ENCODE measurements at places on chromosomes 7 and 10.

- DNase-seq, result no peak
These were observed 179.3 kb downstream of the ARHGAP12 start for GRCh38 chr10:31749301-31749700.

GRCh38 chr7:141071260-141071854 lies 2.5 kb upstream of the TMEM178B start:
- no peak for DNase-seq

- no peak for DNase-seq
These were observed 7.0 kb downstream of the PKD1L1 start for GRCh38 chr7:47941136-47941844.

DNA sequence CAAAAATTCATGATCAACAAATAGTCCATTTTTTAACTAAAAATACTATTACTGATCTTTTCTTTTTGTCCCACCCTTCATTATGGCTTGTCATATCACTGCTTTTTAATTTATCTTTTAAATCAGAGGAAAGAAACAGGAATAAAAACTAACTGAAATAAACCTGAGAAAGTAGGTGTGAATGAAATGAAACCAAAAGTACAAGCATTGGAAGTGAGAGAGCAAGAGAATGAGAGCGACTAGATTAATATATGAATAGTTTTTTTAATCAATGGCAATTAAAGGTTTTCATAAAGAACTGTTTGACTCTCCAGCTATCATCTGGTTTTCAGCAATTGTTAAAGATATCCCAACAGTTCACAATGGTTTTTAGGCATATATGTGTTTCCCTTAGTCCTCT lies 137.8 kb downstream of the SPAG6 start:
- DNase-seq, result no peak

GRCh38 chr10:3357737-3358136 lies 185.2 kb upstream of the PITRM1 start:
- DNase-seq, result no peak

DNA sequence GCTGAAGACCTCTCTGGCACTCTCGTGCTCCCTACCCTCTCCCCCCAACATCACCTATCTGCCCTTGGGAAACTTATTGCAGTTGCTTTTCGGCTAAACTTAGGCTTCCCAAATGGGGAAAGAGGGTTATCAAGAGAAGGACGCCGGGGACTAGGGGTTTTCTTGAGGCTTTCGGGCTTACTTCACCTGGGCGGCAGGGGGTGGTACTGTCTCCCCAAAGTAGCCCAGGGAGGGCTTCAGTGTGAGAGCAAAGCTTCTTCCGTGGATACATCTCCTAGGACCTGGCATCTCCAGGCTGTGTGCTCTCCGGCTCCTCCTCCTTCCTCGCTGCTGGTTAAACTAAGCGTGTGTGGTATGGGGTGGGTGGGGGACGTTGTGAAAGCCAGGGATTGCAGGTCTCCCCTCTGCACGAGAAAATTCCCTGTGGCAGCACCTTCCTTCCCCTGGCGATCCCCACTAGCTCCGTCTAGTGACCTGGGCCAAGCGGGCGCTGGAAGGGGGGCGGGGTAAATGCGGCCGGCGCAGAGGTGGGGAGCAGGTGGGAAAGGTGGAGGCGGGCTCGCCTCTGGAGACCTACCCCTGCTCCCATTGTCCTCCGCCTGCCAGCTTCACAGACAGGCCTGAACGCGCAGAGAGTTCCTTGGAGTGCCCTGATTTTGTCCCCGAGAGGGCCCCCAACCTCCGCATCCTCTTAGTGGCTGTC lies 1.1 kb downstream of the PLXDC2 start:
- no peak for DNase-seq

- DNase-seq, result no peak
These were observed 66.7 kb upstream of the PODXL start for GRCh38 chr7:131623154-131623553.

GRCh38 chr10:47184724-47185330 lies 115.2 kb upstream of the GDF10 start:
- no peak for DNase-seq

GRCh38 chr7:226281-226895 lies 34.0 kb downstream of the FAM20C start:
- no peak for DNase-seq

- no peak for DNase-seq
These were observed 13.3 kb downstream of the GPR37 start for GRCh38 chr7:124752310-124752709.

GRCh38 chr10:34343764-34344163 lies 471.3 kb downstream of the PARD3 start:
- no peak for DNase-seq

DNA sequence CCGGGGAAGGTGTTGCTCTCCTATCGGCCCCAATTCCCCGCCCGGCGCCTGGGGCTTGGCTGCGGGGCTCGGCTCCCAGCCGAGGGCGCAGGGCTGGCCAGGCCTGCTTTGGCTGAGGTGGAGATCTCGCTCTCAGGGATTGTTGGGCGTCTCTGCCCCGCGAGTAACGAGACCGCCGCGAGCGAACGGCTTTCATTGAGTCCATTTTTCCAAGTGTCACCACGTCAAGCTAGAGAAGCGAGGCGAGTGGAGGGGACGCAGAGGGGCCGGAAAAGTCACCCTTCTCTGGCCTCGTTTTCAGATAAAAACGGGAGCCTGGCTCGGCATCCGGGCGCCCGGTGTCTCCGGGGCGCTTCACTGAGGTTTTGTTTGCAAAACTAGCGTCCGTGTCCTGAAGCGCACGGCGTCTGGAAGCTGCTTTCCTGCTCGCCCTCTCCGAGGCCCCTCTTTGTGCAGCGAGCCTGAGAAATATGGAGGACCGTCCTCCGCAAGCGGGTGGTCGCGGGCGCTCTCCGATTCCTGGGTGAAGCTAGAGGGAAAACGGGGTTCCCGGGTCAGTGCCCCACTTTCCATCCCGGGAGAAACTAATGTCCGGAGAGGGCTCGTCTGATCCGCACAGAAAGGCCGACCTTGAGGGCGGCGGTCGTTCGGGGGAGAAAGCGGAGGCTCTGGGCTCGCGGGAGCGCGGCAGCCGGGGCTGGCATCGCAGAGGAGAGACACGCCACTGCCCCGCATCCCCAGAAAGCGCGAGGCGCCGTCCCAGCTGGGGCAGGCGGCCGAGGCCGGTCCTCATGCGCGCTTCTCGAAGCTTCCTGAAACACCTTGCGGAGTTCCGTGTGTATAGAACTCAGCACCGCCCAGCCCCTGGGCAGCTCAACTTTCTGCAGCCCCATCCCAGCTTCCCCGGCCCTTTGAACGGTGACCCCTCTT lies 3.5 kb upstream of the EN2 start:
- no peak for DNase-seq

GRCh38 chr10:93420091-93420490 lies 62.0 kb downstream of the MYOF start:
- DNase-seq, result no peak

- no peak for DNase-seq
These were observed 25.6 kb upstream of the PIK3CG start for GRCh38 chr7:106839511-106839910.

GRCh38 chr10:74072503-74072902 lies 74.6 kb downstream of the VCL start:
- DNase-seq, result no peak

- no peak for DNase-seq
These were observed 790.8 kb upstream of the KCND2 start for GRCh38 chr7:119482209-119482608.

DNA sequence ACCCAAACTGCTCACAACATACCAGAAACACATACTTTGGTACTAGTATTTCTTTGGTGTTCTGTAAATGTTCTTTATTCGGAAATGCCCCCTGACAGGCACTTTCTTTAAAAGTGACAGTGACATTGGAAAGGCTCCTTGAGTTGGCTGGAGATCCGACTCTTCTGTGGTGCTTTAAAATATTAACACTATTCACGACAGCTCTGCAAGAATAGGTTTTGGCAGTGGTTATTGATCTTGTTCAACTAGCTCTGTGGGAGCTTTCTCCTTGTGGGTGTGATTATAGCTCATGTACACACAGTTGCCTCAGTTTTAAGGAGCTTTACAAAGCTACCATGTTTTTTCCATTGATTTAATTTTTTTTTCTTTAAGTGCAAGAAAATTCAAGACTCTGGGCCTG lies 30.3 kb upstream of the SLC39A12 start:
- no peak for DNase-seq

DNA sequence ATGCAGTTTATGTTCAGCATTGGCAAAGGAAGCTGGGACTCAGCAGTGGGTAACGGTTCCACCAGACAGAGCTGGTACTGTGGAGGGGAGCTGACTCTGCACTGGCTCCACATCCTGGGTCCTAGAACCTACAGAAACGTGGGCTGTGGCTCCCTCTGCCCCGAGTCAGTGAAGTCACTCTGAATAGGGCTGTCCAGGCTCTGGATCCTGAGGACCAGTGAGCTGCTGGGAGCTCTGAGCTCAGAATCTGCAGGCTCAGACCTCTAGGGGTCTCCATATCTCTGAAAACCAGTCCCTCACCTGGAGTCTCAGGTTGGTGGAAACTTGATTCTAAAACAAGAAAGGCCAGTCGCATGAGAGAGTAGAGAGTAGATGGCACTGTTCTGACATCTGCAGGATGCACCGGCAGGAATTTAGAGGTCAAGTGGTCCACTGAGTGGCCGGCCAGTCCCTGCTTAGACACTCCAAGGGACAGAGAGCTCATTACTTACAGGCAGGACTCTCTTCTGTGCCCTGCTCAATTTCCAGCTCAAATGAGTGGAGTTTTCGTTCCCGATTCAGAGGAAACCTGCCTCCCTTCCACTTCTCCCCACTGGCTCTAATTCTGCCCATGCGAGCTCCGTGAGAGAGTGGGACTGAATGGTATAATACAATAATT lies 18.6 kb downstream of the NPFFR1 start:
- no peak for DNase-seq

GRCh38 chr10:95196046-95196445 lies 2.0 kb downstream of the ACSM6 start:
- DNase-seq, result no peak

GRCh38 chr10:73781548-73781878 lies 335 bp upstream of the CHCHD1 start:
- DNase-seq, result no peak

DNA sequence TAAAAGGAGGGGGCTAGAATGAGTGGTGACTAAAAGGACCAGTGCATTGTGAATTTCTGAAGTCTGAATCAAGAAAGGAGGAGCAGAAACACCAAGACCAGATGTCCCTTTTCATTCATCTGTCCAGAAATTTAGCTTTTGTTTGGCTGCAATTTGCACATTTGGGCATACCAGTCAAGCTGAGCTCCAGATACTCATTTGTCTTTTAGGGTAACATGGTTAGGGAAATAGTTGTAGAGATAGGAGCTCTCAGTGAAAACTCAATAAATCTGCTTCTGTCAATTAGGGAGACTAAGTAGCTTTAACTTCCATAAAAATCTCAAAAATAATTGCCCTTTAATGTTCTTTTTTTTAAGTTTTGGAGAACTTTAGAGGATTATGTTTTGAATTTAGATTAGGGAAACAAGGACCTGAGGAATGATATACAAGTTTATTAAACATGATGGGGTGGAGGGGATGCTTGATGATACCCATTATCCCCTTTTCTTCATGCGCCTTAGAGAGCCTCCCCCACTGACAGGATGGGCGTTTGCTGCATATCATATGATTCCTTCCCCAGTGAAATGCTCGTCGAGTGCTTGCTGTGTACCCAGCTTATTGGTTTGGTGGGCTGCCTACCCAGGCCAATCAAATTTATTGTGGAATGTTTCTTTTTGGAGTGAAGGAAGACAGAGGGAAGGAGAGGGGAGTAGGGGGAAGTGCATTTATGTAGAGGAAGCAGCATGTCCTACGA lies 50.7 kb upstream of the RPA3 start:
- DNase-seq, result no peak

- DNase-seq, result no peak
These were observed 935 bp downstream of the MMP21 start for GRCh38 chr10:125774581-125775191.

GRCh38 chr7:25831062-25831691 lies 320.8 kb upstream of the NFE2L3 start:
- DNase-seq, result no peak

- no peak for DNase-seq
These were observed 777 bp downstream of the RUNDC3B start for GRCh38 chr7:87628780-87629569.

DNA sequence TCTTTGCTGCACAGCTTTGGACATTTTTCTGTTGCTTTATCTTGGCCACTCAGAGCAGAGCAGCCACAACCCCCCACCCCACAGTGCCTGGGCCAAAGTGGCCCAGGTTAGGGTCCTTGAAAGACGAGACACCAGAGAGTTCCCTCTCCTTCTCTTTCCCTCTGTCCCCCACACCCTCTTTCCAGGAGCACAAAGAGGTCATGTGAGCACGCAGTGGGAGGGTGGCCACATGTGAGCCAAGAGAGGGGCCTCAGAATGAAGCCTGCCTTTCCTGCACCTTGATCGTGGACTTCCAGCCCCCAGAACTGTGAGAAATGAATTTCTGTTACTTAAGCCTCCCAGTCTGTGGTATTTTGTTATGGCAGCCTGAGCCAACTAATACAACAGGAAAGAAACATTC lies 14.6 kb upstream of the MSMB start:
- DNase-seq, result no peak

GRCh38 chr7:126723966-126724544 lies 528.7 kb downstream of the GRM8 start:
- no peak for DNase-seq

DNA sequence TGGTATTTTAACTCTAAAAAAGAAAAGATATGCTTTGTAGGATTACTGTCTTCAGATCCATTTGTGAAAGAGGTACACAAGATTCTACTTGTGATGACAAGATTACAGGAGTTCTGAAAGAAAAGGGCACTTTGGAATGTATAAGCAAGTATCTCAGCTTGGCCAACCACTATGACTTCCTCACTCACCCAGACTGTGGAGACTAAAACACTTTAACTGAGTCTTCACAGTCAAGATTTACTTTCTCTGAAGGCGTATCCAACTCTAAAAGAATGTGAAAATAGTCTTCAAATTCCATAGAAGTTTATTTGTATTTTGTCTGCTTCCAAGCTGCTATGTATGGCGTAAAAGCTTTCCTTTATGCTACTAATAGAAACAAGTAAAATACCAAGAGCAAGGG lies 76.1 kb upstream of the SRRM3 start:
- no peak for DNase-seq

DNA sequence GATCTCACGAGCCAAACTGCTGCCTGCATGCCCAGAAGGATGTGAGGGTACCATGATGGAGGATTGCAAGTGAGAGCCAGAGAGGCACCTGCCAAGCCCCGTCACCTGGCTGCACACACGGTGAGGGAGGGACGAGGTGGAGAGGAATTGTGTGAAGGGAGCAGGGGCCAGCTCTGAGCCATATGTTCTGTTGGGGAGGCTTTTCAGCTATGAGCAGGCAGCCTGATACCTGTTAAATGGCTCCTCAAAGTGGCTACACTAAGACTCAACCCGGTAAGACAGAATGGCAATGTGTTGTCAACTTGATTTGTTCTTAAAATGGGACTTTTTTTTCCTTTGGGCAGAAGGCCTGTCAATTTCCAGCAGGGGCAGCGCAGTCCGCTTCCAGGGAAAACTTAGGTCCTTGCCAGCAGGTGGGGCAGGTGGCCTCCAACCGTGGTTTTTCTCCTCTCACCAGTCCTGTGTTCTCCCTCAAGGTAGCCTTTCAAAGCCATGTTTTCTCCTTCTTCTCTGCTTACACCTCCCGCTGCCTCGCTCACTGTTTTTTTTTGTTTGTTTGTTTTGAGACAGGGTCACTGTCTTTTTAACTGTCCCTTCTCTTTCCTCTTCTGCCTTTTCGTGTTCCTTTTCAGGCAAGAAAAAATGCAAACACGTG lies 57.7 kb upstream of the ZNRF2 start:
- no peak for DNase-seq

All from stimulated activated CD8-positive, alpha-beta memory T cell treated with anti-CD3 and anti-CD28 coated beads, Interleukin-4, amount 100 ng/mL, for 4 hours (primary cell).